ENCODE measurements at places on chromosomes 7 and 10.

DNA sequence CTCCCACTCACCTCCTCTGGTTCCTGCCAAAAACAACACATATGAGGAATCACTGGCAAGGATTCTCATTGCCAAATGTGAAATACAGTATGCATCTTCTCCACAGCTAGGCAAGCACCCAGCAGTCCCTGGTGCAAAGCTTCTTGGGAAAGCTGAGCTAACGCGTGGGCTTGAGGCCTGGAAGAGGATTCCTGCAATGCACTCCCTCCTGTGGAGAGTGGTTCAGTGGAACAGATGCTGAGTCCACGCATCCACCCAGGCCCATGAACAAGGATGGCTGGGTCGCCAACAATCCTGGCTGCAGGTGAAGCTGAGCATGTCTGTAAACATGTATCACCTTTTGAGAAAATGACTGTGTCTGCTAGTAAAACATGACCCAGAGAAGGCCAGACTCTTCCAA lies 113.2 kb upstream of the CHST15 start:
- DNase-seq: no peak

GRCh38 chr7:90688810-90689209 lies 92.7 kb downstream of the CDK14 start:
- no peak for DNase-seq

GRCh38 chr10:52949899-52950298 lies 177.3 kb upstream of the MBL2 start:
- no peak for DNase-seq

DNA sequence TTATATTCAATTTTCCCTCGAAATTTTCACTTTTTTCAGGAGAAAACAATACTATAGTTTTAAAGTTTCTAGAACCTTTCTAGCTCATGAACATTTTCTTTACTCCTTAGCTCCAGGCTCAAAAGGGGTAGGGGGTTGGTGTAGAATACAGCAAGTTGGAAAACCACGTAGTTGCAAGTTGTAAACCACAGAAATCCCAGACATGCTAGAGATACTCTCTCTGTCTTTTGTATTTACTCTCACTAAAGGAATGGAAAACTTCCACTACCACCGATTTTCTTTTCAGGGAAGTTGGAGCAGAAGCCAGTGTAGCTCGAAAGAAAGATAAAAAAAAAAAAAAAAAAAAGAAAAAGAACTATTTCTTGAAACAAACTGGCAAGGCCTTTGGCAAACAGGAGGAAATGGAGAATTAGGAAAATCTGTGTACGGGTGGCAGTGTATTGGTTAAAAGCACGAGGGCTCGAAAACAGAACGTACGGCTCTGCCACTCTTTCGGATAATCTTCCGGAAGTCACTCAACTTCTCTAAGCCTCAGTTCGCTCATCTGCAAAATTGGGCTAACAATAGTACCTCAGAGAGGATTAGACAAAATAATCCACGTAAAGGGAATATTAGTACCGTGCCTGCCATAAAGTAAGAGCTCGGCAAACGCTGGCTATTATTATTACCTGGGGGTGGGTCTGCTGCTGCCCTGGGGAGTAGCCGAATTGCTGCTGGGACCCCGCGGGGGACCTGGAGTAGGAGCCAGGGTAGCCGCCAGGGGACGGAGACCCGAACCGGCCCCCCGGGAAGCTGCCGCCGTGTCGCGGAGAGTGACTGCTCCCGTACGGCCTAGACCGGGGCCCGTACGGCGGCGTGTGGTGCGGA lies 628 bp downstream of the MPLKIP start:
- DNase-seq: peak; percentile 1

DNA sequence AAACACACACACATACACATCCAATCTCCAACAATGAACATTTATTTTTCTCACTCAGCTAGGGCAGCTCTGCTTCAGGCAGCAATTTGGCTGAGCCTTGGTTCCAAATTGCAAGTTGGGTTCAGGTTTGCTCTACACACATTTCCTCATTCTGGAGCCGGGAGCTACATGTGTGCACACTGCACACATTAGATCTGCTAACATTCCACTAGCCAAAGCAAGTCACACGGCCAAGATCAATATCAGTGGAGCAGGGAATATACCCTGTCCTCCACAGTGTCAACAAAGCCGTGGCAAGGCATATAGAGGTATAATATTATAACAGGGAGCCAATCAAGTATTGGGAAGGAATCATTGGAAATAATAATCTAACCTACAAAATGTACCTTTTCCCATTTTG lies 57.5 kb upstream of the PPP1R3C start:
- DNase-seq: no peak

DNA sequence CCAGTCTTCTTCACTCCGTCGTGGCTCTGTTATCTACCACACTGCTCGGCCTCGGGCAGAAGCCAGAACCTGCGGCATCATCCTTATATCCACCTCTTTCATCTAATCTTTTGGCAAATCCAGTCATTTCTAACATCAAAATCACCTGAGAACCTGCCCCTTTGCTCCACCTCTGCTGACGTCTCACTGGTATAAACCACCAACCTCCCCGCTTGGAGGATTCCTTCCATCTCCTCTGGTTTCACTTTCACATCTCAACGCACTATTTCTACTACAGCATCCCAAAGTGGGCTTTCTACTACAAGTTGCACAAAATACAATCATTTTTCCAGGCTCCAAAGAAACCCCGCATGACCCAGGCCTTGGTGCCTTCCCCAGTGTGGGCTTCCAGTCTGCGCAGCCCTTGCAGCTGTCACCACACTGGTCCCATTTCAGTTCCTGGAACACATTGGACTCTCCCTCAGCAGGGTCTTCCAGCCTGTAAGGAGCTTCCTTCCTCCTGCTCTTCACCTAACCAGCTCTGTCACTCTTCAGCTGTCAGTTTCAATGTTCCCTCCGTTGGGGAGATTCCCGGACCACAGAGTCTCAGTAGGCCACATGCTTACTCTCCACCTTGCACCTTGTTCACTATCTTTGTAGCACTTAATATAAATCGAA lies 85.0 kb downstream of the PRKCQ start:
- peak; percentile 45 for DNase-seq

DNA sequence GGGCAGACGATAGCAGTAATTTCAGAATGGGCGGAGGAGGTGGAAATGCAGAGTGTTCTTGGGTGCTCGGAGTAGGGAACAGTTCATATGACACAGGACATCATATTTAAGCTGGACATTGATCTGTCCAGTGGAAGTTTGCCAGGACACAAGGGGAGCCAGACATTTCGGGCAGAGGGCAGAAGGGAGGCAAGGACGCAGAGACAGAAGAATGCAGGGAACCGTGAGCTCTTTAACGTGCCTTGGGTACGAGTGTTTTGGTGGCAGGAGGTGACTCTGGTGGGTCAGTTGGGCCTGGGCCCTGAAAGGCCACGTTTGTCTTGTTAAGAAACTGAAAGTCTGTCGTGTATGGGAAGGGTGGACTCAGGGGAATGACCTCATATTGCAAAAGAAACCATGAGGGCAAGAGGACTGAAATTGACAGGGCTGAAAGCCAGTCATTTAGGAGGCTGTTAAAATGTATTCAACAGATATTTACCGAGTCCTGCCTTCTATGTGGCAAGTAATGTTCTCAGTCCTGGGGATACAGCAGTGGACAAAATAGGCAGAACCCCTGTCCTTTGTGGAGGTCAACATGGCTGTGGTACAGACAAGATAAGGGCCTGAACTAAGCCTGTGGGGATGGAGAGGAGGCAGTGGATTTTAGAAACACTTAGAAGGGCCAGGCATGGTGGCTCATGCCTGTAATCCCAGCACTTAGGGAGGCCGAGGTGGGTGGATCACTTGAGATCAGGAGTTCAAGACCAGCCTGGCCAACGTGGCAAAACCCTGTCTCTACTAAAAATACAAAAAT lies 2.2 kb downstream of the OPTN start:
- no peak for DNase-seq

- no peak for DNase-seq
These were observed 9.3 kb downstream of the CLCN1 start for GRCh38 chr7:143325240-143325639.

DNA sequence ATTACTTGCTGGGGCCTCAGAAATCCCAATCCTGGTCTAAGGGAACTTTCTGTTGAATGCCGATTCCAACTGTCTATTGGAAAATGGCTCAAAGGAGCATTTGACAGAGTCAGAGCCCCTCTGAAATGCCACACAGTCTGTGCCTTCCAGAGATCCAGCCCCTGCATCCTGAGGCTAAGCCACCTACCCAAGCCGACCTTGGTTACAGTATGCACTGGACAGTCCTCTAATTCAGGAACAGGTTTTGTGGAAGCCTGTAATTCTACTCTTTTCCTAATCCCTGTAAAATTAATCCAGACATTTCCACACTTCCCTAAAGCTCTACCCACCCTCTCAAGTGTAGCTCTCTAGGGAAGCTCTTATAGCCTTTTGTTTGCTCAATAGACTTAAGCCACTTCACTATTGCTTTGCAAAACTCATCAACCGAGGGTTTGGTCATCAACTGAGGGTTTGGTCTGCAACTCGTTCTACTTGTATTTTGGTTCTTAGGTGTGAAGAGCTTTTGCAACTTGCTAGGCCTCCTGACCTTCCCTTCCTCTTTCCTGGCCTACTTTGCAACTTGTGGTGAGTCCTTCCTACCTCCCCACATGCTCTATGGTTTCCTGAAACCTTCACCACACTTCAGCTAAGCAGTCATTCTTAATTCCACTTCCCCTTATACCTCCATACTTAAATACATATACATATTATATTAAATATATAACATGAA lies 364.8 kb downstream of the SFMBT2 start:
- DNase-seq: no peak

All from effector CD4-positive, alpha-beta T cell (primary cell).